ENCODE measurements at places on chromosomes 4 and X.
A peak's percentile ranks its signal among the peaks of the same experiment; 100 is the strongest.

- no peak for DNase-seq
Observed at GRCh38 chr4:106365613-106366012, 3.0 kb downstream of the GIMD1 start.

GRCh38 chr4:6282314-6282771 is 12.7 kb downstream of the WFS1 start:
- DNase-seq = no peak

DNA sequence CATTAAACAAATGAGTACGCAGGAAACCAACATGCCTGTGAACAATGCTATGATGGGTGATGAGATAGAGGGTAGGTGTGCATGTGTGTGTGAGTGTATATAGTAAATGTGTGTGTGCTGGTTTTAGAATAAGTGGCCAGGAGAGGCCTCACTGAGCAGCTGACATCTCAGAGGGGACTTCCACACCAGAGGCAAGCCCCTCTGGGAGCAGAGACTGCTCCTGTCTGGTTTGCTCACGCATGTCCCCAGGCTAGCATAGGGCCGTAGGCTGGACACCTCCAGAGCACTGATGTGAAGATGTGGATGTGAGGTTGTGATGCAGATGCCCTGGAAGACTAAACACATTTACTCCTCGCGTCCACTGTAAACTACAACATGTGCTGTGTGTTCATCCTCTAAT is 104.5 kb downstream of the DRD5 start:
- no peak for DNase-seq

DNA sequence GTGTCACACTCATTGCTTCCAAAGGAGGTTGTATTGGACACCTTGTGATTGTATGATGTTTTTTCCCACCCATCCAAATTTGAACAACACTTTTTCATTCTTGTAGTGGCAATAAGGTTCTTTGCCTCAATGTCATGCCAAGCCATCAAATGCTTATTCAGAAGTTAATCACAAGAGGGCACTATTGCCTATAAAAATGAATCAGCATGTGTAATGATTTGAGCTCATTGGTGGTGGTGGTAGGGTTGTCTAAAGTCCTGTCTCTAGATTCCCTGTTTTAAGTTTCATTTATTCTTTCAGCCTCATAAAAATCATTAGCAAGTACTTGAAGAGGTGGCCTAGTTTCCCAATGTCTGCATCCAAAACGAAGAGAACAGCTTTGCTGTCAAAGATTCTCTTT is 37.0 kb downstream of the IRS4 start:
- DNase-seq = no peak

DNA sequence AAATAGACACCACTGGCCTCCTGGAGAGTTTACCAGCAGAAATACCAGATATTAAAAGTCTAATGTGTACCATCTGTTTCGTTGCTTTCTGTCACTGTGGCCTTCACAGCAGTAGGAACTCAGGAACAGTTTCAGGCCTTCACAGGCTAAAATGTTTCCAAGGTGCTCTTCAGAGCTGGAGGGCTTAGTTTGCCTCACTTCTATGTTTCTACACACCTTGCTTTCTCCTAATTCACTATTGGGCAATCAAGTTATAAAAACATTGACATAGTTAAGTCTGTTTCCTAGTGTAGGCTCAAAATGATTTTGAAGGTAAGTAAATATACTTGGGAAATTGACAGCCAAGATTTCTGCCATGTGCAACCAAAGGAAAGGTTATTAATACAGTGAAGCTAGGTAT is 258.6 kb downstream of the TEX13A start:
- DNase-seq = no peak

- no peak for DNase-seq
Observed at GRCh38 chrX:13622401-13622964, 30.5 kb upstream of the TCEANC start.

DNA sequence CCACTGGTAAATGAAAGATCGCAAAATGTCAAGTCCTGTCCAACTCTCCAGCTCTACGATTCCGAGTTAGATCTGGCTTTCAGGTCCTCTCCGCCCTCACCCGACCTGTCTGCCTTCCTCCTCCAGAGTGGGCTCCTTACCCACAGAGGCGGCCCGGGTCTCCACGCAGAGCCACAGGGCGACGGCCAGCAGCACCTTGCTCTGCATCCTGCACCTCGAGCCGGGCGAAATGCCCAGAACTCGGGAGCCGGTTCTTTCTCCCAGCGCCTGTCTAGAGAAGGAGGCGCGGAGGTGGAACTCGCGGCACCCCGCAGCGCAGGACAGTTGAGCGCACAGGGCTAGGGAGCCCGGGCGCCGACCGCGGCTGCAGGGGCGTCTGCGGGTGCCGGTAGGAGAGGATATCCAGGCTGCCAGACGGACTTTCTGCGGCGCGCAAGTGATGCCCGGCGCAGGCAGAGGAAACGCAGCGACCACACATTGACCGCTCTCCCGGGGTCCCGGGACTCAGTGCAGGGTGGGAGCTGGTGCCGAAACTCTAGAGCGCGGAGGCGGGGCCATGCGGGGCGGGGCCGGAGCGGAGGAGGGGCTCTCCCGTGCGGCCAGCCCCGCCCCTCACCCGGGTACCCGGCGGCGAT is at the start of gene KDR:
TSS of gene KDR (minus strand) at position 509 of the 635 bp plus-strand sequence. CDS start at position 207, 302 bp downstream.
- no peak for DNase-seq

DNA sequence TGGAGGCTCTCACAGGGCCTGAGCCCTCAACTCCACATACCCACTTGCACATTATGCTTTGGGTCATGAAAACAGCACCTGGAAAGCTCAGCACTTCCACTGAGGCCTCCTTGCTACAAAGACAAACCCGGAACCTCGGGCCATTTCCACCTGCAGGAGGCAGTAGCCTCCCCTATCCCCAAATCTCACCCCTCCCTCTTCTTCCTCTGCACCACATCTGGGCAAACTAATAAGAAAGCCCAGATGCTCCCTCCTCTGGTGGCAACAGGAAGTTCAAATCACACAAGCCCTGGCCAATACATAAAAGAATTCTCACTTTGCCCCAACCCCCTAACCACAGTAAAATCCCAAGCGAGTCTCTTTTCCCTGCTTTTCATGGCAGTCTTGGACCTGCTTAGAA is 136.4 kb downstream of the MAPK10 start:
- DNase-seq = no peak

GRCh38 chrX:2516623-2517022 is 15.8 kb upstream of the DHRSX start:
- DNase-seq = no peak

GRCh38 chr4:188266386-188266785 is 127.1 kb downstream of the TRIML1 start:
- DNase-seq = no peak

GRCh38 chr4:110091434-110092140 is 106.8 kb downstream of the ELOVL6 start:
- DNase-seq = no peak

GRCh38 chr4:87353592-87353991 is 30.9 kb upstream of the HSD17B13 start:
- DNase-seq = no peak

- DNase-seq = no peak
Observed at GRCh38 chrX:41970419-41970818, 47.1 kb upstream of the CASK start.

DNA sequence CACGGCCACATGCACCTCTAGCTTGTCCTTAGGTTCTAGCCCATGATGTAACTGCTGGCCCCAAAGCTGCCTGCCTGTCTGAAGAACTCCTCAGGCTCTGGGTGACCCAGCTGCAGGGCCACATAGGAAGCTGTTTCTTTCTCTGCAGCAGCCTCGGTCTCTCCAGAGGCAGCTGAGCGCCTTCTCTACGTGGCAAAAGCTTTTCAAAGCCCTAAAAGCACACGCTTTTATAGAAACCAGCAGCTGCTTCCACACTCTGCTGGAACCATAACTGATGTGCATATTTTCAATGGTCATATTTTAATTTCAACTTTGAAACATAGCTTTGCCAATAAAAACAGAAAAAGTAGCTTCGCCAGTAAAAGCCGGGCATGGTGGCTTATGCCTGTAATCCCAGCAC is 37.4 kb downstream of the FAM53A start:
- no peak for DNase-seq

- peak; percentile 12 for DNase-seq
Observed at GRCh38 chr4:41693629-41694028, 54.9 kb downstream of the PHOX2B start.

GRCh38 chr4:78902298-78902697 is 36.9 kb downstream of the PAQR3 start:
- DNase-seq = no peak

GRCh38 chr4:41232406-41232805 is 18.1 kb upstream of the APBB2 start:
- DNase-seq = no peak

DNA sequence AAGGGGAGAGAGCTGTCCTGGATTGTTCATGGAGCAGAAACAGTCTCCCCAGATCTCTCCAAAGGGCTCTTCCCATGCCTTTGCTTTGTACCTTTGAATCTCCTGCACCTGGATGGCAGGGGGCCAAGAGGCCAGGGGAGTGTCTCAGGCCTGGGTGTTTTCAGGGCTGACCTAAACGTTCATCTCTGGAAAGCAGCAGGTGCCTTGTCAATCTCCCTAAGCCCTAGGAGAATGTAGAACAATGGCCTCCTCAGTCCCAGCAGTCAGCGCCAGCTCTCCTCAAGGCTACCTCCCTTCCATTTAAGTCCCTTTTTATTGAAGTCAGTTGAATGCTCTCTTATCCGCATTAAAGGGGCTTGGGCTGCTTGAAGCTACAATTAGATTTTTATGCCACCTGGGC is 31.2 kb upstream of the NSUN7 start:
- DNase-seq = no peak

DNA sequence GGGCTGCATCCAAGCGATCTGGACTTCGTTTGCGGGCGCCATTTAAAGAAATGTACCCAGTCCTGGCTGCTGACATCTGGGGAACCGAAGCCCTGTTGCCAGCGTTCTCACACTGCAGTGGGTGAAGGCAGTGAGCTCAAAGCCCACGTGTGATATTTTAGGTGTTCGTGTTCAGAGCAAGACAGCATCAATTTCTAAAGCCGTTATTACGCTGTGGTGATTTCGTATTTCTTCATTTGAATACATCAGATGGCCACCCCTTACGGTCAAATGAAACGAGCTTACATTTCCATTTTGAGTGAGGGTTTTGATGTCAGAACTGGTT is 376 bp upstream of the C4orf36 start:
- peak; percentile 40 for DNase-seq

All from NCI-H2171 (cell line).